Bronchus fibroblast of lung (primary cell): ENCODE measurements at places on chromosomes 13 and 19. TPM values are rescaled to one million over a fixed set of nuclear protein-coding genes. Genes with fewer than 3 reads are reported as not detected.

SERTM1 gene
- not detected in 2 replicates for total RNA-seq

CD33 gene
- total RNA-seq = not detected in 2 replicates

HSH2D gene
- total RNA-seq = not detected in 2 replicates

SSBP4 gene
- 128 and 131 TPM in 2 replicates for total RNA-seq

TMIGD2 gene
- not detected in 2 replicates for total RNA-seq

TUBA3C gene
- total RNA-seq = not detected in 2 replicates

ZNF492 gene
- 0.84 and 1.0 TPM in 2 replicates for total RNA-seq

CEACAM4 gene
- not detected in 2 replicates for total RNA-seq

MEF2B gene
- 0.15 TPM in 1 of 2 replicates, not detected in the other for total RNA-seq

SIGLEC9 gene
- total RNA-seq = under 0.01 TPM in 1 of 2 replicates, not detected in the other

ZNF580 gene
- total RNA-seq = 10.4 and 15.0 TPM in 2 replicates

LYPD3 gene
- total RNA-seq = 0.50 and 0.59 TPM in 2 replicates

CALR3 gene
- not detected in 2 replicates for total RNA-seq

ZNF471 gene
- total RNA-seq = 0.50 and 0.89 TPM in 2 replicates

CEACAM16 gene
- not detected in 2 replicates for total RNA-seq

RFPL4A gene
- not detected in 2 replicates for total RNA-seq

METTL21C gene
- total RNA-seq = not detected in 2 replicates

GNG8 gene
- not detected in 2 replicates for total RNA-seq

ZNF681 gene
- total RNA-seq = 1.3 and 1.5 TPM in 2 replicates
